Dorsolateral prefrontal cortex (tissue), 122 donors: ENCODE measurements at places on chromosomes 12 and 14.

GRCh38 chr12:119115296-119115905 lies 63.3 kb upstream of the HSPB8 start:
- DNase-seq, result no peak

- no peak for DNase-seq
Observed at GRCh38 chr12:75661908-75662307, 150.5 kb upstream of the KRR1 start.

- no peak for DNase-seq
Observed at GRCh38 chr14:51479584-51480325, 172.0 kb upstream of the FRMD6 start.

- no peak for DNase-seq
Observed at GRCh38 chr12:47556261-47557030, 149.4 kb downstream of the RPAP3 start.

DNA sequence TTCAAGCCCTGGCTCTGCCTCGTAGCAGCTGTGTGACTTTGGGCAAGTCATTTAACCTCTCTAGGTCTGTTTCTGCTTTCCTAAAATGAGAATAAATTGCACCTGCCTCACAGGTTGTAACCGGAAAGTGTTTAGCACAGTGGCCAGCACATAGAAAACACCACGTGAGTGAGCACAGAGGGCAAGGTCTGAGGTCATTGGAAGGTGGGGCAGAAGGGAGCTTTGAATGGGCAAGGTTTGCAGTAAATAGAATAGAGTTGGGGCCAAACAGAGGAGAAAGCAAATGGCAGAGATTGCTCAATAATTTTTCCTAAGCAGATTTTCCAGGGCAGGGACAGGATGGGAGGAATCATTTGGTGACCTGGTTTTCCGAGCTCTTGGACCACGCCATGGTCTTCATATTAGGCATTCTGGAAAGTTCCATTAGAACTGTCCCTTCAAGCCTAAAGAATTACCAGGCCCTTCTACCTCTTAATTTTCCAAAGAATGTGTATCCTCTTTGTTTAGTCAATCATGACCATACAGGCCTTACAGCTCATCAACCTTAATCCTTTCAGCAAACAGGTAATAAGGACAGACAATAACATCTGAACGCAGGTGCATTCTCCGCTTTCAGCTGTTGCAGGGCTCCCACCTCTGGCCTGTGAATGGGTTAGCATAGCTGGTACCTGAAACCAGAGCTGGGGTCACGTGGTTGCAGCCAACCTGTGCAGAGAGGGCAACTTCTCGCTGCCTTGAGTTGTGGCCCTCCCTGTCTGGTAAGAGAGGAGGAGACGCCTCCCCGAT lies 53.8 kb downstream of the VWF start:
- no peak for DNase-seq

GRCh38 chr14:43410631-43411030 lies 1096.5 kb downstream of the FSCB start:
- DNase-seq, result no peak

DNA sequence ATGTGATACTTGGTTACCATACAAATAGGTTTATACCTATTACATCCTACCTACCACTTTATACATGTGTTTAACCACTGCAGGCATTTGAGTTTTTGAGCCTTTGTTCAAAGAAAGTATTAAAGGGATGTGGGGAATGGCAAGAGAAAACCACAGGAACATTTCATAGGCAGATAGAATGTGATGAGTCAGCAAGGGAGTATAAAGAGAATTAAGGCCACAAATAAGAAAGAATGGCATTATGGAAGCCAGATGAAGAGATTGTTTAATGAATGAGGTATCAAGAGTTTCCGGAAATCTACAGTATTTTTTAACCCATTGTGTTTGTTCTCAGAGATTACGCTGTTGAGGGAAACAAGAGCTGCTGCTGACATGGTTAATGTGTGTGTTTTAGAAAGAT lies 66.9 kb downstream of the METTL25 start:
- no peak for DNase-seq

DNA sequence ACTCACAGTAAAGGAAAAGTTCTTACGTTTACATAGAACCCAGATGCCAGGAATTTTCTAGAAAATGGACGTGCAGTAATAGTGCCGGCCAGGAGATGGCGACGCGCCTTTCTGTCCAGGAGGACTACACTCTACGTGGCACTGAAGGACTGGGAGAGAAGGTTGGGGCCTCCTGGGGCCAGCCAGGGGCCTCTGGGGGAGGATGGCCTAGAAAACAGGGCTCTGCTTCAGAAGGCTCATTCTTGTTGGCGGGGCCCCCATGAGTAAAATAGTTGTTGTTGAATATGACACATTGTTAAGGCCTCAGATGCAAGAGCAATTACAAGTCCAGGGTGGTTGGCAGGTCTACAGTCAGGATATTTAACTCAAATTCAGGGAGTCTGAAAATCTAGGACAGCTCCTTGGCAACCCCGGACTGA lies 120.1 kb upstream of the MAX start:
- peak; percentile 52 for DNase-seq

- no peak for DNase-seq
Observed at GRCh38 chr12:110638796-110639195, 24.9 kb downstream of the TCTN1 start.

DNA sequence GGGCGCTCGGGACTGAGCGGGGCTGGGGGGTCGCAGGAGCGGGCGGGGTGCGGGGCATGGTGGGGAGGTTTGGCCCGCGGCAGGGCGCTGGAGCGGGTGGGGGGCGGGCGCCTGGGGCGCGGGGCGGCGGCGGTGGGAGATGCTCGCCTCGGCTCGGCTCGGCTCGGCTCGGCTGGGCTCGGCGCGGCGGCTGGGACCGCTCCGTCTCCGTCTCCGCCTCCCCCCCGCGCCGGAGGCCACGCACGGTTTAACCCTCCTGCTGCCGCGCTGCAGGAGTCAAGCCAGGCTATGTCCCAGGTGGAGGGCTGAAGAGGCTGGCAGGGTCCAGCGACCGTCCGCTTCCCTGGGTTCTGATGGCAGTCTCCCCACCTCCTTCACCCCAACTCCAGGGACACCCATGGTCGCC lies at the start of gene PIANP:
TSS of gene PIANP (minus strand) at position 170 of the 406 bp plus-strand sequence. CDS start 2,754 bp downstream, outside the sequence.
- DNase-seq, result peak; percentile 52

GRCh38 chr14:61581955-61582615 lies 113.2 kb upstream of the HIF1A start:
- DNase-seq, result no peak
